ENCODE measurements at places on chromosomes 7 and 10.

DNA sequence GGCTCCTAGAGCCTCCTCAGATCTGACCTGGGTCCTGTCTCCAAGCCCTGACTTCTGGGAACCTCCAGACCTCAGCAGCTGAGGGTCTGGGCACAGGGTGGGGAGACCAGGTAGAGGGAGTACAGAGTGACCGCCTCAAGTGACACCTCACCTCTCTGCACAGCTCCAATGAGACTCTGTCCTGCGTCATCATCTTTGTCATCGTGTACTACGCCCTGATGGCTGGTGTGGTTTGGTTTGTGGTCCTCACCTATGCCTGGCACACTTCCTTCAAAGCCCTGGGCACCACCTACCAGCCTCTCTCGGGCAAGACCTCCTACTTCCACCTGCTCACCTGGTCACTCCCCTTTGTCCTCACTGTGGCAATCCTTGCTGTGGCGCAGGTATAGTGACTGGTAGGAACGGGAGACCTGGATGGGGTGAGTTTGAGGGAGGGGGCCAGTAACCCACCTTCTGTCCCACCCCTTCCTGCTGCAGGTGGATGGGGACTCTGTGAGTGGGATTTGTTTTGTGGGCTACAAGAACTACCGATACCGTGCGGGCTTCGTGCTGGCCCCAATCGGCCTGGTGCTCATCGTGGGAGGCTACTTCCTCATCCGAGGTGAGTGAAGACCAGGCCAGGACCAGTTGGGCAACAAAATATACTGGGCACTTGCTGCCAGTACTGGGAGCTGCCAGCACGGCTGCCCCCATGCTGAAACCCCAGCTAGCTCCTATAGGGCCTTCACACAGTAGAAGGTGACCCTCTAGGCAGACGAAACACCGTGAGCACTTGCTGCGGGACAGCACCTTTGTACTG lies 17.8 kb downstream of the SMO start:
- DNase-seq, result no peak

- peak; percentile 23 for DNase-seq
Measured at GRCh38 chr10:102931643-102932042, 13.5 kb downstream of the CNNM2 start.

GRCh38 chr7:106346678-106347217 lies 62.0 kb upstream of the NAMPT start:
- DNase-seq, result peak; percentile 43

DNA sequence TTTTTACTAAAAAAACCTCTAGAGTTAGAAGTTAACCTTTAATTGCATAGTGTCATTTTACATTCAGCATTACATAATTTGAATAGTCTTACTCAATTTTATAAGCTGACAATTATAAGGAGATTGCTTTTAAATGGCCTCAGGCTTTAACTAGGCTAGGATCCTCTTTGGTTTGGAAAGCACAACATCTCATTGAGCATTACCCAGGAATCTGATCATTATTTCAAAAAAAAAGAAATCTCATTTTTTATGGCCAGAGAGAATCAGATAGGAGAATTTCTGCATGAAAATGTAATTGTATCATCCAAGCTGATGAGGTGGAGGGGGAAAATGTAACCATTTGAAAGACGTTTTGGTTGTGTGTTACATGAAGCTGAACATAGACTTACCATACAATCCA lies 324.9 kb upstream of the POT1 start:
- no peak for DNase-seq

DNA sequence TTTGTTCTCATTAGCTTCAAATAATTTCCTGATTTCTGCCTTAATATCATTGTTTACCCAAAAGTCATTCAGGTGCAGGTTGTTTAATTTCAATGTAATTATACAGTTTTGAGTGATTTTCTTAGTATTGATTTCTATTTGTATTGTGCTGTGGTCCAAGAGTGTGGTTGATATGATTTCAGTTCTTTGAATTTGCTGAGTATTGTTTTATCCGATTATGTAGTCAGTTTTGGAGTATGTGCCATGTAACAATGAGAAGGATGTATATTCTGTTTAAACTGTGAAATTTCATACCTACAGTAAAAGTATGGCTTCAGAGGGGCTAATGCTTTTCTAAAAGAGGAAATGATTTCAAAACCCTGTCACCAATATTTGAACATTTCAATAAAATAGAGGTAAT lies 17.4 kb upstream of the GRM8 start:
- no peak for DNase-seq

DNA sequence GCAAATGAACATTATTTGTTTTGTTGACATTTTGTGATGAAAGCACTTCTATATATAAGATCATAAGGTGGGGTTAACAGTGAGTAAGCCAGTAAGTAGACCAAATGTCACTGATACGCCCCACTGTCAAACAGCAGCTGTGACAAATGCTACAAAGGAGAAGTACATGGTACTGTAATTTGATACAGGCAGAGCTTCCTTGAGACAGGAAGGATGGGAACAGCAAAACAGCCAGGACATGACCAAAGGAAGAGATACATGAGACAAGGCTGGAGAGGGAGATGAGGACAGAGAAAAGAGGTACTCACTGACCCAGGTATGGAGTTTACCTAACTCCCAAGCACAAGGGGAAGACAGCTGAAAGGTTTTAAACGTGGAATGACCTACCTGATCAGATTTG lies 127.0 kb downstream of the SRPK2 start:
- DNase-seq, result no peak

DNA sequence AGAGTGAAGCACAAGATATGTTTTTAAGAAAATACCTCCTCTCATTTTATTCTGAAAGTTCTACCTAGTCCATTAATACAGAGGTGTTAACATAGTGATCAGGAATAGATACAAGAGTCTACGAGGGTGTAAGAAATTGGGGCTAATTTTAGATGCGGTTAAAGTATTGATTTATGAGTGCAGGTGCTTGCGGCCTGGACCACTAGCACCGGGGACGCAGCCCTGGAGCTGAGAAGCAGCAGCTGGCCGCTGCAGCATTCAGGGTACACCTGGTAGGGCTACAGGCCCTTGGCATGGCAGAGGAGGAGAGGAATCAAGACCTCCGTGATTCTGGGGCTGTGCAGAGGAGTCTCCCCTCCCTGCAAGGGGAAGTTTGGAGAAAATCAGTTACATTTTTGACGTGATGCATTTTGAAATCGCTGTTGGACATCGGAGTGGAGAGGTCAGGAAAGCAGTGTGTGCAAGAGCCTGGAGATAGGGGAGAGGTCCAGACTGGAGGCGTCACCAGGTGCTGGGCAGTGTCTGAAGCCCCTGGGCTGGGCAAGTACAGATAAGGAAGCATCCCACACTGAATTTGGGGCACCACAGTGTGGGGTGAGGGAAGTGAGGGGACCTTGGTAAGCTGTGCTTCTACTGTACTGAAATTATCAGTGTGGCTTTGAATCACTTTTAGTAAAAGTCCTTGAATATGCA lies 112.3 kb downstream of the VWC2 start:
- DNase-seq, result no peak

- no peak for DNase-seq
Measured at GRCh38 chr10:113683300-113683699, 3.6 kb downstream of the CASP7 start.

DNA sequence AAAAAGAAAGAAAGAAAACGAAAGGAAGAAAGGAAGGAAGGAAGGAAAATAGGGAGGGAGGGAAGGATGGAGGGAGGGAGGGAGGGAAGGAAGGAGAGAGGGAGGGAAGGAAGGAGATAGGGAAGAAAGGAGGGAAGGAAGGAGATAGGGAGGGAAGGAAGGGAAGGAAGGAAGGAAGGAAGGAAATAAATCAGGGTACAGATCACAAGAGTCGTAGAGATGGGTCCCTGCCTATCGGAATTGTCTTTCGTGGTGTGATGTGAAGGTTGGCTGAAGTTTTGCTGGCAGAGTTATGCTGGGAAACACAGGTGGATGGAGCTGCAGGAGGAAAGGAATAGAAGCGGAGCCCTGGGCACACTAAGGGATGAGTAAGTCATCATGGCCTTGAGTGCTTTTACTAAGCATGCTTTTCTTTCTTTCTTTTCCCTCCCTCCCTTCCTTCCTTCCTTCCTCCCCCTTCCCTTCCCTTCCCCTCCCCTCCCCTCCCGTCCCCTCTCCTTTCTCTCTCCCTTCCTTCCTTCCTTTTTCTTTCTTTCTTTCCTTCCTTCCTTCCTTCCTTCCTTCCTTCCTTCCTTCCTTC lies 11.9 kb upstream of the TPST1 start:
- DNase-seq, result no peak

DNA sequence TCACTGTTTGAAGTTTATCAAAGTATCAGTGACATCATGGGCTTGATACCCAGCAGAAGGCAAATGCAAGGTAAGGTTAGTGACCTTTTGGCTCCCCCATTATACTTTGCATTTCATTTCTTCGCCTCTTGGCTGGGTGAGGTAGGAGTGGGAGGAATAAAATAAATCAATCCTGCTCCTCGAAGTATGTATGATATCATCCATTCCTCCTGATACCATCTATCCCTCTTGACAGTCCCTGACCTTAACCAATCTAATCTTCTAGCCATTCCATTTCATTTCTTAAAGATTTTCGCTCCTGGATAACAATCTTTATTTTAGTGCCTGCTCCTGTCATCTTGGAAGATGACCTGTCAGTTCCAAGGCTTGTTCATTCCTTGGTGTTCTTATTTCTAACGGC lies 1083.3 kb downstream of the NXPH1 start:
- DNase-seq, result no peak

DNA sequence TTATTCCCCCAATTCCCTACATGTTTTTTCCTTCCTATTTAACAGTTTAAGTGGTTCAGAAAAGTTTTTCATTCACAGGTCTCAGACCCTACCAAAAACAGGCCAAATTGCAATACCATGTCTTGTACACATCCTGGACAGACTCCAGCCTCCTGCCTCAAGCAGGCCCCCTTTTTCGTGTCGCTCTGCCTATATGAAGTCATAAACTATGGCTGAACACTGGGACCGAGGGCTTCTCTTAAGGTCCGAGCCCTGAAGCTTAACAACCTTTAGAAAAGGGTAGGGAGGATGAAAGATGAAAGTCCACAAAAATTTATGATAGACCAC lies 1.4 kb downstream of the FBXW4 start:
- DNase-seq, result peak; percentile 63

DNA sequence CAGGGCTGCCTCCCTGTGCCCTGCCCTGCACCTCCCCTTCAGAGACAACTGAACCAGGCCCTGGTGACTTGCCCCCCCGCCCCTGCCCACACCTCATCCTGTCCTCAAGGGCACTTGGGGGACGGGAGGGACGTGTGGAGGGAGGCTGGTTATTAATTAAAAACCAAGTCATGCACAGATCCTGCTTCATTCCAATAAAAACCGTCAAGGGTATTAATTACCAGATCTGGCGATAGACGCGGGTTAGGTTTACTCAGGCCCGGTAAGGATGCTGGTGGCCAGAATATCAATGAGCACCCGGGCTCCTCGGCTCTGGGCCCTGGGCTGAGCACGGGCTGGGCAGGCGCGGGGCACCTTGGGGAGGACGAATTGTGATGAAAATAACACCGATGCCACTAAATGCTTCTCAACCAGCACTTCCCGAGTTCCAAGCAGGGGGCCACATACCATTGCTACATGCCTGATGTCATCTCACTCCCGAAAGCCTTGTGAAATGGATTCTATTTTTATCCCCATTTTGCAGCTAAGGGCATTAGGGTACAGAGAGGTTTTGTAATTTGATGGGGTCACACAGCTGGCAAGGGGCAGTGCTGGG lies 24.5 kb upstream of the GTF2IRD1 start:
- DNase-seq, result no peak

DNA sequence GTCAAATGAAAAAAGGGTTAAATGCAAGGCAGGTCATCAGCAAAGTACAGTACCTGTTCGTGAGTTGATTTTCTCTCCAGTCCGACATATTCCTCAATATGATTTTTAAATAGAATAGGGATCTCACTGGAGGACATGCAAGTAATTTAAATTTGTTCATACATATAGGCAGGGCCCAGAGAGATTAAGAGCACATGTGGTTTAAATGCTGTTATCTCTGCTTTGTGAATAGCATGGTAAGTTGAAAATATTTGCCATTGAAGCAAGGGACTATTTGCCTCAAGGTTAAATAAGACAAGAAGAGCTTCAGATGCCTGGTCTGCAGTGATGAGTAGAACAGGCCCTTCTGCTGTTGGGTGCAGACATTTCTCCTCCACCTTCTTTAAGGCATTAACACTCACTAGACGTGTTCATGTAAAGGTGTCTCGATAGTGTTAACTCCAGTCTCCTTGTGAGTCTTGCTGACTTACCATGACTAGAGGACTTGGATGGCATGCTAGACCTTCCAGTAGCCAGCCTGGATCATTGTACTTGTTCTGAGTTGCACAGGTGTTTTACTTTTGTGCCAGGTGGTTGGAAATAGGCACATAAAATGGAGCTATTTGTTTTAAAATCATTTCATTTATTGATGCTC lies 15.6 kb upstream of the AKR1C3 start:
- peak; percentile 83 for DNase-seq

- DNase-seq, result no peak
Measured at GRCh38 chr10:8365935-8366911, 311.7 kb downstream of the GATA3 start.

GRCh38 chr7:37405603-37406122 lies 43.0 kb downstream of the ELMO1 start:
- peak; percentile 84 for DNase-seq

DNA sequence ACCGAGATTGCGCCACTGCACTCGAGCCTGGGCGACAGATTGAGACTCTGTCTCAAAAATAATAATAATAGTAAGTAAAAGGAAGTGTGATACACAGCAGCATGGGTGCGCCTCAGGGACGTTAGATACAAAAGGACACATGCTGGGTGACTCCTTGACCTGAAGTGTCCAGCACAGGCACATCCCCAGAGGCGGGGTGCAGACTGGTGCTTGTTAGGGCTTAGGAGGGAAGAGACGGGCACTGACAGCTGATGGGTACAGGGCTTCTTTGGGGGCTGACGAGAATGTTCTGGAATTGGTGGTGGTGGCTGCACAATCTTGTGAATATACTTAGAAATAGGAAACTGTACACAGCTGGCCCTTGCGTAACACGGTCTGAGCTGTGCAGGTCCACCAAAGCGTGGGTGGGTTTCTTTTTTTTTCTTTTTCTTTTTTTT lies 61.8 kb upstream of the DNAJB6 start:
- DNase-seq, result no peak

DNA sequence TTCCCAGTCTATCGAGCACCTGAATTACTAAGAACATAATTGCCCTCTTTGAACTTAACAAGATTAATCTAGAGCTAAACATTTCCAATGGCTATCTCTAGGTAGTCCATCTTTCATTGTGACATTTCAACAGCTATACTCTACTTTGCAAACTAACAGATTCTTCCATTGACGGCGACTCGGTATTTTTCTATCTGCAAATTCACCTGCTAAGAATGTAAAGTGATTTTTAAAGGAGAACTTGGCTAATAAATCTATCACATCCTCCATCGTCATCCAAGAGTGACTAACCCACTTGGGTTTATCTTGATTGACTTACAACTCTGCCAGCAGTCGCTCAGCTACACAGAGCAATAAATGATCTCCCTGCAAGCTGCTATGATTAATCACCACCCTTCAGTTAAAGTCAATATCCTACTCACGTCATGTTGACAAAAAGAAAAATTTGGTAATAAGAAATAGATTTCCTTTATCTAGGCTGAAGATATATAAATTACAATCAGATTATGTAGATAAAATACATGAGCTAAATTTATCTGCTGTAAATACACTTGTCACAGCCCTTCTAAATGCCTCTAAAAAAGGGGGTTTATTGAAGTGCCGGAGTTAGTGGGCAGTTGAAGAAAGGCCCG lies 99.5 kb downstream of the SFMBT2 start:
- no peak for DNase-seq

GRCh38 chr10:20105931-20106330 lies 289.7 kb downstream of the PLXDC2 start:
- DNase-seq, result no peak

GRCh38 chr10:57638411-57638810 lies 629.3 kb downstream of the IPMK start:
- no peak for DNase-seq

- DNase-seq, result no peak
Measured at GRCh38 chr7:8254667-8255066, 7.3 kb downstream of the ICA1 start.
